Transverse colon (tissue), 4 donors: ENCODE measurements at places on chromosomes 16 and 17.

- DNase-seq = no peak
Measured at GRCh38 chr17:42748202-42748907, 3.5 kb upstream of the EZH1 start.

DNA sequence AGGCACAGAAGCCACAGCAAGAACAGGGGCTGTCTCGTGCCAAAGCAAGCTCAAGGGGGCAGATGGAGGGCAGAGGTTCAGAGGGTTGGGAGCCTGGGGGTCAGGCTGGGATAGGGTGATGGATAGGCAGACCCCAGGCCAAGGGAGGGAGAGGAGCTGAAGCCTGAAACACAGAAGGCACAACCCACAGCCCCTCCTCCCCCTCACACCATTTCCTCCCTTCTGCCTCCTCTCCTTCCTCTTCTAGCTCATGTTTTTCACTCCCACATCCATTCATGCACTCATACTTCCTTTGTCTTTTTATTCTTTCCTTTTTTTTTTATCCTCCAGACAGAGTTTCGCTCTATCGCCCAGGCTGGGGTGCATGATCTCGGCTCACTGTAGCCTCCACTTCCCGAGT, 61.1 kb downstream of the SOCS1 start:
- DNase-seq = no peak

- DNase-seq = no peak
Measured at GRCh38 chr17:58985367-58985766, 121.3 kb downstream of the TRIM37 start.

DNA sequence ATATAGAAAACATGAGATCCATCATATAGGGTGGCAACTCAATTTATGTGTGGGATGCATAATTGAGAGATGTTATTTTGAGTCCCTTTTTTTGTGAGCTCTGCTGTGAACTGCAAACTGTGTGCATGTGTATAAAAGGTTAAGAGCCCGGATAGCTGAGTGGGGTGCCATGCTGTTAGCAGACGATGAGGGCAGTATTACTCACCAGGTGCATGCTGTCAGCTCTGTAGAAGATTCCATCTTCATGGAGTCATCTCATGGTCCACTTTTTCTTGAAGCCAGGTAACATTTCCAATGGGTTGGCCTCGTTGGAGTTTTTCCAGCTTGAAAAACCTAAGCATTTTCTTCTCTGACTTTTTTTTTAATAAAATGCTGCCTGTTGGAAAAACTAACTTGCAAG, 43.0 kb upstream of the RHBDL3 start:
- DNase-seq = no peak

DNA sequence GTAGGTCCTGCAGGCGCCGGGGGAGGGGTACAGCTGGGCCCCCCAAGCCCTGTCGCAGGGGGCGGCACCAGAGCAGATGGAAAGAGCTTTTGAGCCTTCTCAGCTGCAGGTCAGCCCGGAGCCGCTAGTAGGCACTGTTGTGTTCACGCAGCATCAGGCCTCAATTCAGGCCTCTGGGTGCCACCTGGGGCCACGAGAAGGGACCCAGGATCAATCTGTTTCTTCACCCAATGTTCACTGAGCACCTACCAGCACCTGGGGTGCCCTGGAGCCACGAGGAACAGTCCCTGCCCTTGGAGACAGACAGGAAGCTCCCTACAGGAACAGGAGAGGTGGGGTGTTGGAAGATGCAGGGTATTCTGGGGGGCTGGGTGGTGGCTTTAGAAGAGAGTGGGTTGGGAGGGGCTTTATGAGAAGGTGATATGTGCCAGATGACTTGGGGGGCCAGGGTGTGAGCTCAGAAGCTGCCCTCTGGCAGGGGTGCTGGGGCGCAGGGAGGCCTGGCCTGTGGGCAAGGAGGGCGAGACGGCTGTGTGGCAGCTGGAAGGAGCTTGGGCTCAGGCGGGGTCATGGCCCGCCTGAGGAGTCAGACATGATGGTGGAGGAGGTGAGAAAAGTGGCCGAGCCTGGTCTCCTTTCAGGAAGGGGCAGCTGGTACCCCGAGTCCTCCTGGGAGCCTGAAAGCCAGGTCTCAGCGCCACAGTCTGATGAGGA, 121.9 kb upstream of the GSE1 start:
- DNase-seq = peak; percentile 65
